ENCODE measurements at places on chromosomes 11 and 22.

DNA sequence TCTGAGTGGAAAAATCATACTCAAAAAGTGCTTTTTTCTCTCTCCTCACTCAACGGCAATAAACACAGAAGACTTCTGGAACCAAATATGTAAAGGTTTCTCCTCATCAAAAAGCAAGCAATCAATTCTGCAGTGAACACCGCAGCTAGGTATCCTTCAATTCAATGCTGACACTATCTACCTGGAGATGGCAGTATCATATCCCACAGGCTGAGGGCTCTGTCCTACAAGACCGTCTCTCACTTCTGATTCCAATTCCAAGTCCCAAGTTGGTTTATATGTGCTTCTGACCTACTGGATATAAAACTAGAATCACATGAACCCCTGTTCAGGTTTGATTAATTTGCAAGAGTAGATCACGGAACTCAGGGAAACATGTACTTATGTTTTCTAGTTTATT is 59.7 kb upstream of the LUZP2 start:
- DNase-seq = no peak

DNA sequence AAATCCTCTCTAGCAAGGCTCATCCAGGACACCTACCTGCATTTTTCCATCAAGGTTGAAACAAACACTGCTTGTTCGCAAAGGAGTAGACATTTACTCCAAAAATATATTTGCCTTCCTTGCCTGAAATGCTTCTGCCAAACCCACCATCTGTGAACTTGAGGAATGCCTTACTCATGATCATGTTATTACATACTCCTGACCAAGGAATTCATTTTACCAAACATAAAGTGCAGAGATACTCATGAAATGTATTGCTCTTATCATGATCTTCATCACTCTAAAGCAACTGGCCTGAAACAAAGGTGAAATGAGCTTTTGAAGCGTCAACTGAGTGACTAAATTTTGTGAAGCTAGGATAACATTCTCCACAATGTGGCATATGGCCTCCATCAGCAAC is 243.1 kb upstream of the CCDC179 start:
- no peak for DNase-seq

GRCh38 chr11:35614939-35615569 is 3.2 kb upstream of the FJX1 start:
- DNase-seq = no peak

DNA sequence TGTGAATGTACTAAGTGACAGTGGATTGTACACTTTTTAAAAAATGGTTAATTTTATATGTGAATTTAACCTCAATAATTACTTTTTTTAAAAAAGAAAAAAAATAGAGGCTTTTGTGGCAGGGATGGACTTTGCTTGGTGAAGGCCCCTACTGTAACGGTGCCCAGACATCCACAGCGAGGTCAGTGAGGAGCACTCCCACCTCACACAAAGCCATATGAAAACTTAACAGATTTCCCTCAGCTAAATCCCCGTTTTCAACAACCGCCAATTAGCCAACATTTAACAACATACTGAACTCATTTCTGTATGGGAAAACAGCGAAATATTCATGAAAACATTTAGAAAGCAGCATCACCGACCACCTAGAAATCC is 642 bp upstream of the C11orf58 start:
- DNase-seq = no peak

DNA sequence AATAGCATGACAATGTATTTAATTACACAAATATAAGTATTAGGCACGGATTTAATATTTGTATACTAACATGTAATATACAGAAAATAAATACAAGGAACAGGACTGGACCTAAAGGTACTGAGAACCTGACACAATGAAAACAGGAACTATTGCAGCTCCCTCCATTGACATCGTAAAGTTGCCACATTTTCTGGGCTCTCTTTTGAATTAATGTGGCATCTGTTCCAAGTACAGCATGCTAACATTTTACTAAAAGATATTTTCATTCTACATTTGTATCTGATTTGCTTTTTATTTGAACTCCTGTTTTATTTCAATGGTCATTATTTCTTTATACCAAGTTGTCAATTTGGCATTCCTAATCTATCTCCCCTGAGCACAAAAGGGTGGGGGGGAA is 15.3 kb downstream of the PHF21A start:
- no peak for DNase-seq

DNA sequence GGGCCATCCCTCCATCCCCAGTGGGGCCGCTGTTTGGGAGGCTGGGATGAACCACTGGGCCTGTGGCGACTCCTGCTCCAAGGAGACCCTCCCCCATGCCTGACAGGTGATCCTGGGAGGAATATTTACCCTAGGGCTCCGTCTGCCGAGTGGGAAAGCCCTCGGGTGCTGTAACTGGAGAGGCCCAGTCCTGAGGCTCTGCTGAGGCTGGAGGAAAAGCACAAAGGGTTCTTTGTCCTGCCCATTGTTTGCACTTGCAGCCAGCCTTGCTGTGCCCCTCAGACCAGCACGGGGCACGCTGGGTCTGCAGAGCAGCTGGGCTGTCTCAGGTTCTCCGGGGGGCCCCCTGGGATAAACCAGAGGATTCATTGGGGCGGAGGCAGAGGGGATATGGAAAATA is 321.1 kb downstream of the MN1 start:
- no peak for DNase-seq

DNA sequence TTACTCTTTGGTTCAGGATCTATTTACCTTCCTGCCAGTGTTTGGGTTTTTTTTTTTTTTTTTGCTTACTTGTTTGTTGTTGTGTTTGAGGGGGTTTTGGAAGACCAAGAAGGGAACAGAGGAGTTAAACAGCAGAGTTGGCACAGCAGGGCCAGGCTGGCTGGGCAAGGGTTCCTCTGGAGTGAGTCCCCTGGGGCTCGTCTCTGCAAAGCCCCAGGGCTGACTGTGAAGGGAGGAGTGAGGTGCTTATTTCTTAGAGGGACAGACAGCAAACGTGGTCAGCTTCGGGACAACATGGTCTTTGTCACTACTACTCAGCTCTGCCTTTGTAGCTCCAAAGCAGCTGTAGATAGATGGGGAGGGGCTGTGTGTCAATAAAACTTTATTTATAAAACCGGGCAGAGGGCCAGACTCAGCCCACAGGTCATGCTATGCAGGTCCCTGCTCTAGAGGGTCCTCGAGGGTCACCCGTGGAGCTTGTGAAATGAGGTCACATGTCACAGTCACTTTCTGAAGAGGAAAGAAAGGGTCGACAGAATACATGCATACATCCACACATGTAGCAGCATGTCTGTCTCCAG is 1404.7 kb downstream of the BRD1 start:
- DNase-seq = no peak

- DNase-seq = no peak
Observed at GRCh38 chr22:42991010-42991651, 23.8 kb downstream of the PACSIN2 start.

DNA sequence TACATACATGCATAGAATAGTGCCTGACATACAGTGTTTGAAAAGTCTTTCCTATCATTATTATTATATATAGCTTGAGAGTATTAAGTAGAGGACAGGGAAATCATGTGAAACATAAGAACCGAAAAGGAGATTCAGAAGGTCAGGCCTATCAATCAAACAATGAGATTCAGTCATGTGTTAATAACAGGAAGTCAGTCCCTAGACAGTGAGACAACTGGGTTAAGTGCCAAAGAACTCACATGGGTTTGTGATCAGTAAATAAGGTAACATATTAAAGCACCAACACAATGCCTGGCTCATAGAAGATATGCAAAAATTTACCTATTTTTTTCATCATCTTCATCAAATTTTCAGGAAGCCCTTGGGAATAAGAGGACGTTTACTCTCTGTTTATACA is 174.3 kb upstream of the FAT3 start:
- no peak for DNase-seq

GRCh38 chr11:118660681-118661424 is 18.6 kb downstream of the TREH start:
- no peak for DNase-seq

DNA sequence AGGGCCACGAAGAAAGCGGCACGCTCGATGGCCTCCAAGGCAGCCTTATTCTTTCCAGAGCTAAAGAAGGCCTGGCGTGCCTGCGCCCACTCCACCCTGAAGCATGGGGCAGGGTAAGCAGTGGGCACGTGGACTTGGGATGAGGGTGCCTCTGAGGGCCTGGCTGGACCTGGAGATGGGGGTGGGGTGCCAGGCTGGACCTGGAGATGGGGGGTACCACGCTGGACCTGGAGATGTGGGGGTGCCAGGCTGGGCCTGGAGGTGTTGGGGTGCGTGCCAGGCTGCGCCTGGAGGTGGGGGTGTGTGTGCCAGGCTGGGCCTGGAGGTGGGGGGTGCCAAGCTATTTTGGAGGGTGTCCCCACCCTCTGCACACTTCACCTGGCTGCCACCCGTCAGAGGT is 5.3 kb downstream of the CPT1B start:
- DNase-seq = no peak

GRCh38 chr22:19942157-19943081 is 801 bp upstream of the TXNRD2 start:
- no peak for DNase-seq

DNA sequence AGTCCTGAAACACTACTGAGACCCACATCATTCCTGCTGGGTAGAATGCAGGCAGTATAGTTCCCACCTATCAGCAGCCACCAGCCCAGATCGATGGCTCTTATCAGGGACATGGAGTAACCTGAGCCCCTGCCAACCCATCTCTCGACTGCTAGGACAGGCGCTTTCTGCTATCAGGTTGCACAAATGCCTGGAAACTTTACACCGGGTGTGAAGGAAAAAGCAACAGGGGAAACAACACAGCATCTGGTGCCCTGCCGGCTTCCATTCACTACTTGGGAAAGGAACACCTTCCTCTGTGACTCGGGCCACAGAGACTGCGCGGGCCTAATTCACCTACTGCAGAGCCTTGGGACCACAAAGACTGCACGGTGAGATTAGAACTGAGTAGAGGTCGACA is 18.5 kb downstream of the RBFOX2 start:
- DNase-seq = no peak

DNA sequence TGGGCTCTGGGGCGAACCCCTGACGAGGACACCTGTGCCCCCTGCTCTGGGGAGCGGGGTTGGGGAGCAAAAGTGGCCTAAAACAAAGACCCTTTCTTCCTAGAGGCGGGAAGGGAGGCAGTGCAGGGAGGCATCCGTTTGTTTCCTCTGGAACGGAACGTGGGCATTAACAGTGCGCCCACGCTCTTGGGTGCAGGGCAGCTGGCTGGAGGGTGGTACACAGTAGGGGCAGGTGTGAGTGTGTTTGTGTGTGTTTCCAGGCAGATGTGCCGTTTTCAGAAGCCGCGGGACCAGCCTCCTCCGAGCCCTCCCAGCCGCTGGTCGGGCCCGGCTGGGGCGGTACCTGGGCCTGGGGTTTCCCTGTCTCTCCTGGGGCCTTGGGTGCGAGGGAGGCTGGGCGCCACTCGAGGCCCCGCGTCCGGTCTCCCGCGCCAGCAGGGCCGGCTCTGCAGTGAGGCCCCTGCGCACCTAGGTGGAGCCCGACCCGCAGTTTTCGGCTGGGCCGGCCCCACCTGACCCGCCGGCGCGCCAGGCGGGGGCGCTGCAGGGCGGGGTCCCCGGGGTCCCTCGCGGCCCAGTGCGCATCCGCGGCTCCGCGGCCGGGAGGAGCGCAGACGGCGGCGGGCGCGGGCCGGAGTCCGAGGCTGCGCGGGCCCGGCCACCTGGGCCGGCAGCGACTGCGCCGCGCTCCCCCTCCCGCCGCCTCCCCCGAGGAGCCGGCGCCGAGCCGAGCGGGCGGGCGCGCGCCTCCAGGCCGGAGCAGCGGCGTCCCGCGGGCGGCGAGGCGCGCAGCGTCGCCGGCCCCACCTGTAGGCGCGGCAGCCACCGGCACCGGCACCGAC is 1252.7 kb downstream of the BRD1 start:
- DNase-seq = no peak

GRCh38 chr11:19455731-19456130 is 215.0 kb upstream of the E2F8 start:
- DNase-seq = no peak

DNA sequence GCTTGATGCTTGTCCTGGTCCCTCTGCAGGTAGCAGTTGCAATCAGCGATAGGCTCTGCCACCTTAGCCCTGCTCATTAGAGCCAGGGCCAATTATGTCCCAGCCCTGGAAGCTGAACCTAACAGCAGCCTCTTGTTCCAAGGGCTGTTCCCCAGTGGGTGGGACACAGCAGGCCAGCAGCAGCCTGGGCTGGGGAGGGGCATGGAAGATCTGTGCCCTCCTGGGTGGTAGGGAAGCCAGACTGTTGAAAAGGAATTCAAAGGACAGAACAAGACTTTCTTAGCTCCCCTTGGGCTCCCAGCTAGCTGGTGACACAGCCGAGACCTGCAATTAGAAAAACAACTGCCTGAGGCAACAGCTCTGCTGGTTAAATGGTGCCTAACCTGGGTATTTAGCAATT is 17.4 kb downstream of the DRD2 start:
- DNase-seq = no peak

DNA sequence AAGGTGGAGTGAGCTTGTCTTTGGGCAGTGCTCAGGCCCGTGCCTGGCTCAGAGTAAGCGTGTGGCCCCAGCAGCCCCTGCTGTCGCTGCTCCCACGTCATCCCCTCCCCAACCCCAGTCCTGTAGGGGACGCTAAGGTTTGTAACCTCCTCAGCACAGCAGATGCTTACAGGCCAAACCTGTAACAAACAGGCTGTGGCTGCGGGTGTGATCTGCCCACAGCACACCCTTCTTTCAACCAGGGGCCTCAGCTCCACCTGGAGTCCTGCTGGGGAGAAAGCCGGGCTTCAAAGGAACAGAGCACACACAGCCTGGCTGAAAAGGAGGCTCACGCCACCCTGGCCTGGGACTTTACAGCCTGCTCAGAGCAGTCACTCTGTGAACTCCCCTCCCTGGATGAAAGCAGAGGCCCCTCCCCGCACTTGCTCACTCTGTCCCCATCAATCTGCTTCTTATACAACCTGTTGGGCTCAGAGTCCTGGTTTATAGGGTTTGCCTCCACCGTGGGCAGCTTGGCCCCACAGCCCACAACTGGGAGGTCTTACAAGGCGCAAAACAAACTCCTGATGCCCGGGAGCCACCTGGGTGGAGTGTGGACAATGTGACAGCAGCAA is 54.3 kb downstream of the SCUBE1 start:
- no peak for DNase-seq

DNA sequence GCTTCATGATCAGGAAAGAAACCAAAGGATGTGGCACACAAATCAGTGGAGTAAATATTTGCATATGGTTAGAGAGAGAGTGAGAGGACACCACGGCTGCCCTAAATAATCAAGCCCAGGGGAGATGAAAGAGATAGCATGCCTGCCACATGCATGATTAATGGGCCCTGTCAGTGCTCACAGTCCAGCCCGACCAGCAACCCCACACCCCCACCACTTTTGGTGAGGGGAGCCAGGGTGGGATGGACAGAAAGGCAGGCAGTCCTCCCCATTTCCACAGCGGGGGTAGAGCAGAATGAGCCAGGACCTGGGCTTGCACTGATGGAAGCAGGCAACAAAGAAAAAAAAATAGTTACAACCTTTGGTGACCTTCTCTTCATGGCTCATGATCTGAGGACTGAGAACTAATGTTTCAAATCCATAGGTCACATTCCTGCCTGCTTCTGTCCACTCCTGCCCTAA is 545.0 kb downstream of the ETS1 start:
- DNase-seq = no peak

- DNase-seq = no peak
Observed at GRCh38 chr22:31579835-31580242, 82.2 kb downstream of the PISD start.

Data from caudate nucleus (tissue), 63 donors.